Cortex of kidney (tissue), 1 donor: ENCODE measurements at places on chromosomes 3 and 15.

DNA sequence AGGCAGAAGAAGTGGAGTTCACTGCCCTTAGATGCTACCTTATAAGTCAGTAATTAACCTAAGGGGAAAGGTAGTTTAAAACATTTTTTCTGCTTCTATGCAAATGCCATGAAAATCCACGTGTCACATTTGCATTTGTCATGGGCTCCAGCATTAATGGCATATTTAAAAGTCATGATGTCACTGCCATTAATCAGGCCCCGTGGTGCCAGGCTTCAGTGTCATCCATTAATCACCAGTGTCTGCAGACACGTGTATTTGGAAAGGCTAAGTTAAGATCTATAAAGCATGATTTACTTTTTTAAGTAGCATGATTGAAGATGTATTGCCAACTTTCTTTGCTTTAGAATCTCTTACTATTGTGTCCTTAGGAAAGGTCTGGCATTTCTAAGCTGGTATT, 857.8 kb downstream of the TUSC7 start:
- no peak for DNase-seq

DNA sequence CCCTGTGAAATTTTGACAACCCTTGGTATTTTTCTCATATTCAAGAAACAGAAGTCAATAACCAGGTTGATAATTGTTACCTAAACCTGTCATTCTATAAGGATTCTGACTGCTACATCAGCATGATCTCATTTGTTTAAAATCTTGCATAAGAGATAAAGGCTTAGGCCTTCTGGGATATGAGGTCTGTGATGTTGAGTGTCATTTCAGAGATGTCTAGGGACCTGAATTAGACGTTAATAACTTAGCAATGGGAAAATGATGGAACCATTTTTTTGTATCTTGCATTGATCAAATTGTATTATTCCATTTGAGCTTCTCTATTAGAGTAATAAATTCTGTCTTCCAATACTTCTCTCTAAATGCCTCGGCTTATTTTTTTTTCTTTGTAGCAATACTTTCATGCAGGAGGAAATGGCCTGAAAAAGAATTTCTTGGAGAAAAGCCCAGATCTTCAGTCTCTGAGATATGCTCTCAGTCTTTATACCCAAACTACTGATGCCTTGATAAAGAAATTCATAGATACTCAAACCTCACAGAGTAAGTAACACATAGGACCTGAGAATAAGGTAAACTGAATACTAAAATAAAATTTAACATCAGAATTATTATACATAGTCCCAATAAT, 589.3 kb downstream of the UNC13C start:
- no peak for DNase-seq

- DNase-seq, result no peak
Observed at GRCh38 chr3:66029014-66029413, 9.7 kb downstream of the MAGI1 start.

- no peak for DNase-seq
Observed at GRCh38 chr3:34988296-34988695, 651.0 kb upstream of the ARPP21 start.
